ENCODE measurements at places on chromosomes 12 and 14. TPM values are rescaled to one million over a fixed set of nuclear protein-coding genes. Genes with fewer than 3 reads are reported as not detected.

The TNFRSF1A gene
- total RNA-seq, result 112 TPM

The CACNB3 gene
- total RNA-seq, result 12.4 TPM

The HOXC11 gene
- total RNA-seq, result 0.14 TPM

The CLEC7A gene
- 0.14 TPM for total RNA-seq

The FBRSL1 gene
- 1.0 TPM for total RNA-seq

All from smooth muscle cell of bladder (primary cell).